HTR-8/SVneo (cell line): ENCODE measurements at places on chromosomes 12 and 14.

- no peak for DNase-seq
These were observed 61.5 kb downstream of the KCNMB4 start for GRCh38 chr12:70427611-70428010.

DNA sequence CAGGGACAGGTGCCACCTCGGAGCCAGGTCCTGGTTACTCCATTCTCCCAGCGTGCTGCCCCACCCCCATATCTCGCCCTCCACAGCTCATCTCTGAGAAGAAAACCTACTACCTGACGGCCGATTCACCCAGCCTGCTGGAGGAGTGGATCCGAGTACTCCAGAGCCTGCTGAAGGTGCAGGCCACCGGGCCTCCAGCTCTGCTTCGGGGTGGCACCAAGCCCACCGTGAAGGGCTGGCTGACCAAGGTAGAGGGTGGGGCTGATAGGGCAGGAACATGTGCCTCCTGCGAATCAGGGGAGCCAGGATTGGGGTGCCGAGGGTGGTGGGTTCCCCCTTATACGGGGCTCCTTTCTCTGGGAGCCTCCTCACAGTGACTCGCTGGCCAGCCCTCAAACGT lies 25.9 kb downstream of the PIGH start:
- no peak for DNase-seq

- DNase-seq = no peak
These were observed at the start of gene ANO4 for GRCh38 chr12:100794441-100795173. TSS of gene ANO4 (plus strand) at chr12:100794776. CDS start at chr12:100901786, 107,010 bp downstream.

- no peak for DNase-seq
These were observed 68.3 kb upstream of the AMN start for GRCh38 chr14:102854091-102854703.

- DNase-seq = no peak
These were observed 1133.3 kb downstream of the BCL11B start for GRCh38 chr14:98138666-98139065.

GRCh38 chr12:19248929-19249602 lies 119.5 kb downstream of the PLEKHA5 start:
- DNase-seq = no peak

DNA sequence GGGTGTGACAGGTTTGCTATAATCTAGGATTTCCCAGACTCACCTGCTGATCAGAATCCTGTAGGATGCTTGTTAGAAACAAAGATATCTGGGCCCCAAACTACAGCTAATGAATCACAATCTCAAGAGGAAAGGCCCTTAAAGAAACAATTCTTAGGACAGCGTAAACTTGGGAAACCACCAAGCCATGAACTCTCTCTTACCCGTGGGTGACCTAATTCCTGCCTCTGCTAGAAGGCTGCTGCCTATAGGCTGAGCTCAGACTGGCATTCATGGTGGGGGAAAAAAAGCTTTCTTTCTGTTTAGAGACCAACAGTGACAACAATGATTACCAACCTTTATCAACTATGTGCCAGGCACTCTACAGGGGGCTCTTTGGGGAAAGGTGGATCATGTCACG lies 213.9 kb upstream of the FKBP4 start:
- DNase-seq = no peak

DNA sequence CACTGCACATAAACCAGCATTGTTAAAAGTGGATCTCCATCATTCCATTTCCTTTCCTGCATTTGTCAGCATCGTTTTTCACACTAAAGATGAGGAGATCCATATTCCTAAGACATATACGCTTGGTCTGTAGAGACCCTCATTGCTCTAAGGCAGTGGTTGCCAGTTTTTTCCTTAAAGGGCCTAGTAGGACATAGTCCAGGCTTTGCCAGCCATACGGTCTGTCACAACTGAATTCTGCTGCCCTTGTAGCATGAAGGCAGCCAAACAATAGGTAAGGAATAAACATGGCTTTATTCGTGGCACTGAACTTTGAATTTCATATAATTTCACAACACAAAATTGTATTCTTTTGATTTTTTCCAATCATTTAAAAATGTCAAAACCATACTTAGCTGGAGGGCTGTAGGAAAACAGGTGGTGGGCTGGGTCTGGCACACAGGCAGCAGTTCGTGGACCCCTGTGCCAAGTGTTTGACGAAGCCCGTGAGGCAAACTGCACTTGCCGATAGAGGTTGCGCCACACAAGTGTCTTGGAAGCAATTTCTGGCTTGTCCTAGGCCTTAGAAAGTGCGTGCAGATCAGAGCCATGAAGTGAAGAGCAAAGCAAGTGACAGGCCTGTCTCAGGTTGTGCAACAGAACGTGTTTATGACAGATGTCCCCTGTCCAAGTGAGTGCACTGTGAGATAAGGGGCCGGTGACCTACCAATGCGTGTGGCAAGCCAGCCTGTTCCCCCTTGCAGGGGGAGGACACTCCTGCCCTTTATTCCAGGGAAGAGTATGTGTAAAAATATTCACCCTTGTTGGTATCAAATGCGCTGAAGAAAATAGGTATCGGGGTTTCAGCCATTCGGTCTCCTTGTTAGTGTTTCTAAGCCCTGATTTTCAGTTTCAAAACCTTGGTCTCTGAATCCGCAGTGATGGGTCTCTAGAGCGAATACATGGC lies 916 bp upstream of the CHPT1 start:
- no peak for DNase-seq

- no peak for DNase-seq
These were observed 210.9 kb downstream of the MED13L start for GRCh38 chr12:116066381-116067230.

DNA sequence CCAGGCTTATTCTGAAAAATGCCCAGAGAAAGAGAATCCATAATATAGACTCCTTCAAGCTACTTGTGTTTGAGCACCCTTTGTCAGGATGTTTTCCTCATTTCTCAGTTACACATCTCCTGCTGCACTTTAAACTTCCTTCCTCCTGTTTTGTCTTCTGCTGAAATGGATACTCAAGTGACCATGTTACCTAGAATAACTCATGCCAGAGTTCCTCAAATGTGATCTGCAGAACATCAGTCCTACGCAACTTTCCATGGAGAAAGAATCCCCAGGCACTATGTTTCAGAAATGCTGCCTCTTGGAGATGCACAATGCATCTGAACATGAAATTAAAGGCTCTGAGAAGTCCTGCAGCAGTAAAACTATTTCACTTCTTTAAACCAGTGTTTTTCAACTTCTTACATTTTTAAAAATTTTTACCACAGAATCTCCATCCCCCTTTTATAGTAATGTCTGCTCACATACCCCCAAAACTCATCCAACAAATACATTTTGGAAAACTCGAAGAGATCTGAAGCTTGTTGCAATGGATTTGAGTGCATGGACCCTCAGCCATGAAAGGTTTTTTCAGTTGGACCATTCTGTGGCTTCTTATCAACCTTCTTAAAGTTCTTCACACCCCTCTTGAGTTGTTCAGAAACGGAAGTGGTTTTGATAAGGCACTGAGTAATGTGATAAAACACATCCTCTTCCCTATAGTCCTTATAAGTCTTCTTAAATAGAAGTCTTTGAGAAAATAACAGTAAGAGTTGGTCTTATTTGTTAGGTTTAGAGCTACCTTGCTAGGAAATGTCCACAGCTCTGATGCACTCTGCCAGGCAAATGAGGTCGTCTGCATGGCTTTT lies 84.5 kb upstream of the KCNA1 start:
- no peak for DNase-seq

DNA sequence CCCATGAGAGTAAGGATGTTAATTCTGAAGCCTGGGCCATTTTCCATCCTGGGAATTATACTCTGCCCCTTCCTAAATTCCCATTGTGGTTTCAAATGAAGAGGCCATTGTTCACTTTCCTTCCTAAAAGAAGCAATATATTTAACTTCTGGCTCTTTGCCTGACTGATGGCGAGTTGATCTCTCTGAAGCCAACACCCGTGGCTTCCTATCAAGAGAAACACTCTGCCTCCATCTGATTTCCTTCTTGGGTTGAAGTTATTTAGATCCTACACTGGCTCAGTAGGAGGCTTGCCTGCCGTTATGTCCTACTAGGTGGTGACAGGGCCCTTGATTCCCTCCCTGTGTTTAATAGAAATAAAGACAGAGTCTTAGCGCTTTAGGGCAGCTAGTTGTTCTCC lies 97.4 kb downstream of the PRKCH start:
- no peak for DNase-seq

DNA sequence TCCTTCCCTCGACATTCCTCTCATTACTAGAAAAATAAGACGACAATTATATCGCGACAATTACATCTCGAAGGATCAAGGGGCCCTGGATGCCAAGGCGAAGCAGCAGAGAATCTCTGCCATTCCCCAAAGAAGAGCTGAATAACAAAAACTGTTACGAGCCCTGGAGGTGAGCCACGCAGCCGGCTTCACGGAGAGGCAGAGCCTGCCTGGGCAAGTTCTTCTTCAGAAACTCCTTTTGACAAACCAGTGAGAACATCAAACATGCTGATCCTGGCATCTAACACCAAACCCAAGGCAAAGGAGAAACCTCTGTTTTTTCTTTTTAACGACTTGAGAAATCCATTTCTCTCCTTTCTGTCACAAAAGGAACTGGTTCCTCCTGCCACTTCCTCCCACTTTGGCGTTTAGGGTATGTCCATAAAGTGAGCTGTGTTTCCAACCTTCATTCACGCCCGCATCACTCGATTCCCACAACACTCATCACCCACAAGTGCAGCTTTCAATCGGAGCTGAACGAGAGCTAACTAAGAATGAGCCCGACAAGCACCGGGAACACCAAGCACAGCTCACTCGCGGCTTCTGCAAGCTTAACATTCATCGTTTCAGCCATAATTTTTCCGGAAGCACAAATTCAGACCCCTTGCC lies 21.5 kb downstream of the CCDC88C start:
- DNase-seq = no peak

DNA sequence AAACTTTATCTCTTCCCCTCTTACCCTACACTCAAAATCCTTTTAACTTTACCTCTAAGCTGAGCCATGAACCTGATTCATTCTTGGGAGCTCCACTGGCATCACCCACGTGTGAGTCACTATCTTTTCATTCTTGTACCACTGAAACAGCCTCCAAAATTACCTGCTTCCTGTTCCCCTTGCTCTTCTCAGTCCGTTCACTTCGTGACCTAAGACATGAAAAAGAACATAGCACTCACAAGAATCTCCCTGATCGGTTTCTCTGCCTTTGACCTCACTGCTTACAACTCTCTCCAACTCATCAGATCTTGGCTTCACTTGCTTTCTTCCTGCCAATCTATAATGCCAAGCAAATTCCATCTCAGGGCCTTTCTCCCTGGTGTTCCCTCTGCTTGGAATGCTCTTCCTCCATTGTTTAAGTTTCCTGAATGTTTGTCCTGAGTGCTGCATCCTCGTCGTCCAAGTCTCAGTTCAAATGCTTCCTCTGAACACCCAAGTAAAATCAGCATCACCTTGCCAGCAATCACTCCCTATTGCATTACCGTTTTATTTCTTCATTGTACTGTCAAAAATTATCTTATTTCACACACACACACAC lies 9.2 kb downstream of the GLIPR1 start:
- DNase-seq = no peak

DNA sequence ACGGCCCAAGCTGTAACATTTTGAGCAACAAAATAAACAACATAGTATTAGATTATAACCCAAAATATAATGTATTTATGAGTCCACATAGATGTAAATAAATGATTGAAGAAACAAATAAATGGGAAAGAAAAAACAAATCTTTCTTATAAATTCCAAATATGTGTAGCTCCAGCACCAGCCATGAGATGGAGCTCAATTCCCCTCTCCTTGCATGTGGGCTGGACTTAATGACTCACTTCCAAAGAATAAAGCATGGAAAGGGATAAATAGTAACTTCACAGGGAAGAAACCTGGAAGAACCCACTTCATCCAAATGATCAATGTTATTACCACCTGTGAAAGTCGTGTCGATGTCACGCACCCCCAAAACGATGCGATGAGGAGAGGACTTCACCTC lies 158.8 kb downstream of the RPAP3 start:
- peak; percentile 26 for DNase-seq
